ENCODE measurements at places on chromosomes 11 and 22.

- peak; percentile 8 for DNase-seq
Observed at GRCh38 chr11:70328556-70328955, 58.1 kb downstream of the PPFIA1 start.

DNA sequence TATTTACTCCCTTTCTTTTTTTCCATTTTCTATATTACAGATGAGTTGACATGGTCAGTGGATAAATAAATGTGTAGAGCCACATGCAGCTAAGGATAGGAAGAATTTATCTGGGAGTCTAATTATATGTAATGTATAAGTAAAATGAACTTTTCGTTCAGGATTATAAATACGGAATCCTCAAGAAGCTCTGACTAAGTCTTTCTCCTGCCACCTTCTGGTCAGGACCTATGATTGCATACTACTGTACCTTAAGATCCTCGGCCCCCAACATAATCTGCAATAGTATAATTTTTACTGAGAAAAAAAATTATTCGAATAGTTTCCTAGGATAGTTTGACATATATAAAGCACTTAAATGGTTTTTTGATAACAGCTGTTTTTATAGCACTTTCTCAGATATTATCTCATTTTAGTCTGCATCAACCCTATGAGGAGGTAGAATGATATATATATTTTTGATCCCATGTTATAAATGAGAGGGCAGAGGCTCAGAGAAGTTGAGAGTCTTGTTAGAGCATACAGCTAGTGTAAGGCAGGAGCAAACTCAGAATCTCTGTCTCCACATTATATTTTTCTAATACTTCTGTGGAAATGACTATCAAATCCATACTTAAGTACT, 36.1 kb downstream of the CCDC90B start:
- DNase-seq: peak; percentile 10

DNA sequence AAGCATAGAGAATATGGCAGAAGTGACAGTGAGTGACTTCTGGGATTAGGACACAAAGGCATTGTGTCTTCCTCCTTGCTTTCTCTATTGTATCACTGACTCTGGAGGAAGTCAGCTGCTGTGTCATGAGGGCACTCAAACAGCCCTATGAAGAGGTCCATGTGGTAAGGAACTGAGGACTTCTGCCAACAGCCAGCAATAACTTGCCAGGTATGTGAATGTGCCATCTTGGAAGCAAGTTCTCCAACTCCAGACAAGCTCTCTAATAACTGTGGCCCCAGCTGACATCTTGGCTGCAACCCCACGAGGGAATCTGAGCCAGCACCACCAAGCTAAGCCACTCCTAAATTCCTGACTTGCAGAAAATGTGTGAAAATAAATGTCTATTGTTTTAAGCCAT, 83.6 kb upstream of the ZBED5 start:
- DNase-seq: no peak

DNA sequence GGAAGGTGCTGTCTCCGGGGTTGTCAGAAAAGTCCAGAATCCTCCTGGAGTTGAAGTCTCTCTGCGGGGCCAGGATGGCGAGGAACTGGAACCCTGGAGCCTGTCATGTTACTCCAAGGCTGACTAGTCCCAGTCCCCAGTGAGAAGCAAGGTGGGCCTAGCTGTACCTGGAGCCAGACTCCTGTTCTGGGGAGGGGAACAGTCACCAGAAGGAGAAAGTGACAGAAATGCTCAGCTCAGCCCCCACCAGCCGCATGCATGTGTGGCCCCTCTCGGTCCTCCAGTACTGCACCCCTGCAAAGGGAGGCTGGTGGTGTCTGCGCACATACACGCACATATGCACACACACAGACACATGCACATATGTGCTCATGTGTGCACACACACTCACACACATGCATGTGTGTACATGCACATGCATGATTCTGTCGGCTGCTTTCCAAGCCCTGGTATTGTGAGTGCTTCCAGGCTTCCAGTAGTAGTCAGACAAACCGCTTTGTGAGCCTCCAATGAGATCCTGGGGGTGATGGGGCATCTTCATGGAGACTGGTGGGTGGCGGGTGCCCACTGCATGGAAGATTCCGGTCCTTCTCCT, 54.3 kb downstream of the RTL6 start:
- no peak for DNase-seq

GRCh38 chr22:45682064-45682463, 10.4 kb downstream of the ATXN10 start:
- DNase-seq: no peak

DNA sequence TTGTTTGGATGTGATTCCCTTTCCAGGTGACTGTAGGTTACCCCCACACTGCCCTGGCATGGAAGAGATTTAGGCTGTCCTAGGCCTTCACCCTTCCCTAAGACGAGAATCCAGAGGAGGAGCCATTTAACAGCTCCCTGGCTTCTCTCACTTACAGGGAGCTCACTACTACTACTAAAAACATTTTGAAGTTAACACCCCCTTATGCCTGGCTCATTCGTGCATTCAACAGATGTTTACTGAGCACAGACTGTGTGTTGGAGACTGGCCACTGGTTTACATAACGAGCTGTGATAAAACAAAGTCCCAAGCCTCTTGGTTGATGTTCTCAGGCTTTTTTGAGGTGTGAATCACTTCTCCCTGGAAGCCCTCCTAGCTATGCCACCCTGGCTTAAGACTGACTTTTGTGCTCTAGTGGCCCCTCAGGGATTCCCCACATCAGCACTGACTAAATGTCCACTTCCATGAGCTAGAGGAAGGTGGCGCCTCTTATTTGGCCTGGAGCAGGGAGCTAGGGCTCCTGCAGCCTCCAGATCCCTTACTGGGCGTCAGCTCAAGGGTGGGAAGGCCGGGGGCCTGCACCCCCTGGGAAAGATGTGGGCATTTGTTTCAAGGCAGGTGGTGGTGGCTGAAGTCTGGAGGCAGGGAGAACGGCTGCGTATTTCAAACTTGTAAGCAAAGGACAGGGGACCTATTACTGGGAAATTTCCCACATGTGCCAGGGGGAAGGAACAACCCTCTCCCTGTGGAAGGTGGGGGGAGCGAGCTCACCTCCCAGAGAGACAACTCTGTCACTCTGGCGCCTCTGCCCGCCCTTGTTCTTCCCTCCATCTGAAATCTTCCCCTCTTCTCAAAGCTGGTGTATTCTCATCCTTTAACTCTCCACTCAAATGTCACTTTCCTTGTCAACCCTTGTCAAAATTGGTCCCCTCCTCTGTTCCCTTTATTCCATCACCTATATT, 19.4 kb upstream of the MALAT1 start:
- no peak for DNase-seq

DNA sequence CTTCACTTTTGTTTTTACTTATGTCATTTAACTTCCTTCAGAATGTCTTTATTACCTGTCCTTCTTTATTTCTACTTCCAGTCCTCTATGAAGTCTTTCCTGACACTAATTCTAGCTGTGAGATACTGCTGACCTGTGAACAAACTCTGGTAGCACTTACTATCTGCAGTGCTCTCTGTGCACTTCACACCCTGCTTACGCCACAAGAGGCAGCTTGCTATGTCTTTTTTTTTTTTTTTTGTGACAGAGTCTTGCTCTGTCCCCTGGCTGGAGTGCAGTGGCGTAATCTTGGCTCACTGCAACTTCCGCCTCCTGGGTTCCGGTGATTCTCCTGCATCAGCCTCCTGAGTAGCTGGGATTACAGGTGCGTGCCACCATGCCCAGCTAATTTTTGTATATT, 10.7 kb downstream of the STIM1 start:
- DNase-seq: no peak

- DNase-seq: no peak
Observed at GRCh38 chr11:59630493-59630892, 14.9 kb upstream of the OSBP start.

DNA sequence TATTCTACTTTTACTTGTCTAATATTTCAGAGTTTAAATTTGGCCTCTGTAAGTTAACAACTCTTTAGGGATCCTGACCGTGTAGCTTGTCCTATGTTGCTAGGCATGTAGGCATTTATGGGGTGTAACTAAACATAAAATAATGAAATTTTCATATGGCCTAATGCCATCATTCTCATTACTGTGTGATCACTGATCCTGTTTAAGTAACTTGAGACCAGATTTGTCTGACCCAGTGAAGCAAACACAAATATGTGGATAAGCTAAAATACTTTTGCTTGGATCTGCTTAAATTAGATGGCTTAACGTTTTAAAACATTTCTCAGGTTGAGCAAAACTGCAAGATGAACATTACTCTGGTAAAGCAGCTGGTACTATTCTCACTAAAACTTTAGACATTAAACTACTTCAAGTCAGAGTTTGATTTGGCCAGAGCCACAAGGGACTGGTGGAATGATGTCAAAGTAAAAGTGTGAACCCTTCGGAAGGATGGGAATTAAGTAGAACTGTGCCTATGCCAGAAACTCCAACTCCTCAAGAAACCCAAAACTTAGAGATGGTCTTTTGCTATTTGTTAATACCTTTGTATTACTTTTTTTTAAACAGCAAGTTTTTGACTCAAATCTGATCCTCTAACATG, 12.5 kb downstream of the QSER1 start:
- no peak for DNase-seq

DNA sequence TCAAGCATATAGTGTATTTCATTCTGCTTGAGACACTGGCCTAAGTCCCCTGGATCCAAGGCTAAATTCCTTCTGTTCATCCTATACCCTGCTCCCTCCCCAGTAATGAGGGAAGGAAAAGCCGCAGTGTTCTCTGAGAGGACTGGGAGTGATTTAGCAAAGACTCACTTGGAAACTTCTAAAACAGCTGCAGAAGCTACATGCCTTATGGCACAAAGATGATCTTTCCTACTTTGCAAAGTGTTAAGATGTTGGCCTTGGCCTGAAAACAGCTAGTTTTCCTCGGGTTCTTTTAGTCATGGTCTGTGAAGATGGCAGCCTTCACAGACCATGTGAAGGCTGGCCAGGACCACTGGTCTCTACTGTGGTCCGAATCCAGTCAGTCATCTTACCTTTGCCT, 65.7 kb downstream of the ABTB2 start:
- no peak for DNase-seq

DNA sequence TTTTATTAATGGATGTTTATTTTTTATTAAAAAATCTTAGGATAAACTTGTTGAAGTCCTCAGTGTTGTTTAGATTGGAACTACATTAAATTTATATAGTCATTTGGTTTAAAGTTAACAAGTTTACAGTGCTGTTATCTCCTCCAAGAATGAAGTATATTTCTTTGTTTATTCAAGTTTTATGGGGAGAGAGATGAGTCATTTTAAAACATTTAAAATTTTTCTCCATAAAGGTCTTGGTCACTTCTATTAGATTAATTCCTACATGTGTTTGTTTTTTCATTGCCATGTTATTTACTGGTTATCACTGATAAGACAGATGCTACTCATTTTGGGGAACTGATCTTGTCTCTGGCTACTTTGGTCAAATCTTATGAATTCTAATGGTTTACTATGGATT, 429.6 kb downstream of the METTL15 start:
- DNase-seq: no peak

DNA sequence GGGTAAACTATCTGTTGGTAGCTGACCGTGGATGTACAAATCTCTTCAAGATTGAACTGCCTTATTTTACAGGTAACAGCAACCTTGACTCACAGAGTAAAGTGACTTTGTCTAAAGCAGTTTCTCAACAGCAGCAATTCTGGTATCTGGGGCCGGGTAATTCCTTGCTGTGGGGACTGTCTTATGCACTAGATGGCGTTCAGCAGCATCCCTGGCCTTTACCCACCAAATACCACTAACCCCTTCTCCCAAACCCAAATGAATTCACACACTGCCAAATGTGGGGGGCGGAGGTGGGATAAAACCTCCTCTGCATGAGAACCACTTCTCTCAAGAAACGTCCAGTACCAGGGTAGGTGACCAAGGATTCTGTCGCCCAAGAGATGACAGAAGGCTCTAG, 1.7 kb upstream of the INCENP start:
- DNase-seq: no peak

DNA sequence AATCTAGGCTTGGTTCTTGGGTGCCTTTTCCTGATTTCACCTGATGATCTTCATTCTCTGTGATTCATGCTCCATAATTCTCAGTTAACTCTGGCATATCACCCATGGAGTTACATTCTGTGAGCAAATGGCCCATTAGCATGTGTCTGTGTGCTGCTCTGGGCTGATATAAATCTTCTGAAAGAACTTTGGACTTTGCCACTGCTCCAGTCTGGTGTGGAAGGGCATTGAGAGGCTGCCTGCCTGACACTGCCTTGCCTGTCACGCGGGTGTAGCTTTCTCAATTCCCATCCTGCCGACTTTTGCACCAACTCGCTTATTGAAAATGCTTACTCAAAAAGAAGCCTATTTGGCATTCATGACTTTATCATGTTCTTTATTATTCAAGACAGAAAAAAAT, 42.2 kb downstream of the FAT3 start:
- no peak for DNase-seq

DNA sequence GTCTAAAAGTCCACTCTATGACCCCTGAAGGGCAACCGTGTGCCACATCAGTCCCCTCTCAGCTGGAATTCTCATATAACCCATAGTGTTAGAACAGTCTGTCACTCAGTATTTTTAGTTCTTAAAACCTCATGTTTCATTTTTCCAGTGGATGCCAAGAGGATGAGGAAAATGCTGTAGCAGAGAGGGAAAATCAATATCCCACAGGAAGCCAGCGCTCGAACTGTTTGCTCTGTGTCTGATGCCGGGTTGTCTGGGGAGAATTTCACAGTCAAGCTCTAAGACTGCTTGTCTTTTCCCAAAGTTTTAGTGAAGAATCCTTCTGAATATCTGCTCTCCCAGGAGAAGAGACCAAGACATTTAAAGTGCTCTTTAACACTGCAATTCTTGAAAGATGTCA, 360.9 kb downstream of the OPCML start:
- no peak for DNase-seq

- DNase-seq: no peak
Observed at GRCh38 chr11:5992604-5993251, 5.9 kb upstream of the OR52L1 start.

DNA sequence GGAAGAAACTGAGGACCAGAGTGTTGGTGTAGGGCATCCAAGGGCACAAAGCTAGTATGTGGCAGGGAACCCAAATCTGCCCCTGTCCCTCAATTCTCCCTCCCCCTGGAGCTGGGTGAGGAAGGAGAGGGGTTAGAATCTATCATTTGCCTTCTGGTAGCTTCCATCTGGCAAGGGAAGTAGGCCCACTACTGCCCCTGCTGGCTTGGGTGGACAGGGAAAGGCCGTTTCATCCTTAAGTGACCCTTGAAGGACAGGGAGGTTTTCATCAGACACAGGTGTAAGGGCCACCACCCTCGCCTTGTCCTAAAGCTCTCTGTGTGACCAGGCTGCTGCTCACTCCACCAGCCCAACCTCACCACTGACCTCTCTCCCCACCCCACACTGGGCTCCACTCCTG, 22.1 kb downstream of the NECTIN1 start:
- DNase-seq: no peak

DNA sequence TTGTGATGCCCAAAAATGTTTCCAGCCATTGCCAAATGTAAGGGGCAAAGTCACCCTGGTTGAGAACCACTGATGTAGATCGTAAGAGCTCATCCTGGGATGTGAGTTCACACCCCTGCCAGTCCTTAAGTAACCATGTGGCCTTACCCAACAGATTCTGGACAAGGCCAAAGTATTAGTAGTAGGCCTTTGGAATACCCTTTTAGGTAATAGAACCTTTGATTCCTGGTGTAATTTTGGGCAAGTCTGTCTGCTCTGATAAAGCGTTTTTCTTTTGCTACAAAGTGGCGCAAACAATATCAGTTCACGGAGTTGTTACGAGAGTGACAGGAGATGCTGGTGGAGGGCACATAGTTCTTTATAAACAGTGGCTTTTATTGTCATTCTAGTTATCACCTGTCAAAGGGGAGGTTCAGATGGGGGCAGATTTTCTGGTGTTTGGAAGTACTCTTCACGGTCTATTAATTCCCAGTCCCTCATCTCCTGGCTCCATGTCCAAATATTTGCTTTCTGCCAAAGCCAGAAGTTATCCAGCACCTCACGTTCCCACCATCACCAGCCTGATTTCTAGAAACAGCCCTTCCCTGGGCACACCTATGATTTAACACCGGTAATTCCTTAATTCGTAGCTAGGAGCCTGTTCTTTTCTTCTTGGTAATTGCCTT, 73.8 kb upstream of the CRYBB3 start:
- DNase-seq: no peak
